ENCODE measurements at places on chromosomes 16 and 17.
A peak's percentile ranks its signal among the peaks of the same experiment; 100 is the strongest.

- DNase-seq, result no peak
Measured at GRCh38 chr16:77143364-77143763, 47.6 kb upstream of the MON1B start.

DNA sequence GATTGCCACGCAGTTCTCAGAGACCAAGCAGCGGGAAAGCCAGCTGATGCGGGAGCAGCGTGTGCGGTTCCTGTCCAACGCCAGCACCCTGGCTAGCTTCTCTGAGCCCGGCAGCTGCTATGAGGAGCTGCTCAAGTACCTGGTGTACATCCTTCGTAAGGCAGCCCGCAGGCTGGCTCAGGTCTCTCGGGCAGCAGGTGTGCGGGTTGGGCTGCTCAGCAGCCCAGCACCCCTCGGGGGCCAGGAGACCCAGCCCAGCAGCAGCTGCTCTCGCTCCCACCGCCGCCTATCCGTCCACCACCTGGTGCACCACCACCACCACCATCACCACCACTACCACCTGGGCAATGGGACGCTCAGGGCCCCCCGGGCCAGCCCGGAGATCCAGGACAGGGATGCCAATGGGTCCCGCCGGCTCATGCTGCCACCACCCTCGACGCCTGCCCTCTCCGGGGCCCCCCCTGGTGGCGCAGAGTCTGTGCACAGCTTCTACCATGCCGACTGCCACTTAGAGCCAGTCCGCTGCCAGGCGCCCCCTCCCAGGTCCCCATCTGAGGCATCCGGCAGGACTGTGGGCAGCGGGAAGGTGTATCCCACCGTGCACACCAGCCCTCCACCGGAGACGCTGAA, 15.2 kb downstream of the CACNA1G start:
- no peak for DNase-seq

DNA sequence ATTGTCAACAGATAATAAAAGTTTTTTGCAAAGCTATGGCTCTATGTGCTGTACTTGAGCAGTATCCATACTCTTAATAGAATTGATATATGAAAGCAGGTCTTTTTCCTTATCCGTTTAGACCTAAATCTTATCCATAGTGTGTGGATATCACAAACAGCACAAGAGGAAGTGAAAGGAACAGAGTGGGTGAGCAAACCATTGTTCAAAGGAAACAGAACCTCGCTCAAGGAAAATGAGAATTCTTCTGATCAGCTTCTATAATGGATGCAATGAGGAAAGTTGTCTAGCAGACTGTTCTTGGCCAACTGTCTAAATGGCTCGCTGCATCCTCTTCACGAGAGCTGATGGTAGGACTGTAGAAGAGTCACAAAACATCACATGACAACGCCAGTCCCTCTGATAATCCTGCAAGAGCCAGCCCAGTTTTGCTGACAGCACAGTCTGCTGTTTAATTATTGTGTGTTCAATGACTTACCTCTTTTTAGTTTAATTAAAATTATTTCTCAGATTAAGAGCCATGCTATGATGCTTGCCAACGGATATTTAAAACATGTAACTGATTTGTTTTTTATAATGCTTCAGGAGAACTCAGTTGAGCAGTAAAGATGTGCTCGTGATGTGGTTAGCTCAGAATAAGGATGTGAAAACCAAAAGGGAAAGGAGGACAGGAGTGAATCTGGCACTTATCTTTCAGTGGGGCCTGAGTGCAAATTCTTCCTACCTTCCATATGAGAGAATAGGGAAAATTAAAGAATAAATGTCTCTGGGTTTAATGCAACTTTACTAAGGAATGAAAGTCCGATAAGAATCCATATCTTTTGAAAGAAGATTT, 38.5 kb downstream of the WWOX start:
- DNase-seq, result no peak

DNA sequence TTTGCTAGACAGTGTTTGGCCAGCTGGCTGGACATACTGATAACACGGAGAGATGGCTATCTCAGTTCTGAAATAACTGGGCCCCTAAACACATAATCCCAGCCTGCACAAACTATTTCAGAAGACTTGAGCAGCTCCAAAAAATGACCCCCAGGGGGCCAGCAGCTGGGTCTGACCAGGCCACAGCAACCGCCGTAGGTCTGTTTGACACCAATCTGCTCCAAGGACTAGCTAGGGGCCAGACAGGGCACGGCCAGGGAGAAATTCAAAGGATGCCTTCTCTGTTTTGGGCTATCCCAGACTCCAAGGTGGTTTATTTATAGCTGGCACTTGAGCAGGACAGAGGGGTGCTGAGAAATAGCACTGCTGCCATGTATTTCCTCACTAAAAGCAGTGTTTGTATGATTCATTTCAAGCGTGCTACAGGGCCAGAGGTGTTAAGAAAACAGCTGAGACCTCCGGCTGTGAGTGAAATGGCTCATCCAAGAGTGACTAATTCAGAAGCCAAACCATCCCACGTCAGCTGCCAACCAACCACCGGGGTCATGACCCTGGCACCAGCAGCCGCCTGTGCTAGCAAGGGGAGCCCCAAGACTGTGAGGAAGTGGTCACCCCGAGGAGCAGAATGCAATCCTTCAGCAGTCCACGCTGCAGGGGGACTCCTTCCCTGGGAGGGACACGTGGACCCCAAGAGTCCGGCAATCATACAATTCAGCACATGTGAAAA, 5.7 kb downstream of the GGA2 start:
- peak; percentile 77 for DNase-seq

GRCh38 chr17:59513934-59514841, 51.2 kb upstream of the DHX40 start:
- no peak for DNase-seq

GRCh38 chr17:41483991-41484826, 3.3 kb upstream of the KRT35 start:
- no peak for DNase-seq

GRCh38 chr17:47298712-47299111, 25.0 kb upstream of the EFCAB13 start:
- DNase-seq, result no peak

DNA sequence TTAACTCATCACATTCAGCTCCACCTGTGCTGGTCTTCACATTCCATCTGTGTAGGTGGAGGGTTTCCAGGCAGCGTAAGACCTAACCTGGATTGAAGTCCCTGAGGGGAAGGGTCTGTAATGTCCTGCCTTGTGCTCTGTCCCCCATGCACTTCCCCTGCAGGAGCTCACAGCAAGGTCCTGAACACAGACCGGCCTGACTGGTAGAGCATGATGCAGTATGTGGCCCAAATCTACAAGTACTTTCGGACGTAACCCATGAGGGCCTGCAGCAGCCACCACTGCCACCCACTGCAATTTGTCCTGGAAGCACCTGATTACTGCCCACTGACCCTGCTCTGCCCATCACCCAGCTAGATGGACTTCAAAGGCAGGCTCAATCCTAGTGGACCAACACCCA, 36.6 kb upstream of the ADORA2B start:
- DNase-seq, result no peak

GRCh38 chr17:77852731-77853130, 105.8 kb upstream of the TNRC6C start:
- no peak for DNase-seq
